NCI-H1930 (cell line): ENCODE measurements at places on chromosomes 12 and 14.

GRCh38 chr12:95625012-95625411 lies 73.7 kb upstream of the USP44 start:
- DNase-seq = no peak

GRCh38 chr12:94173660-94174265 lies 25.4 kb downstream of the PLXNC1 start:
- DNase-seq = no peak

DNA sequence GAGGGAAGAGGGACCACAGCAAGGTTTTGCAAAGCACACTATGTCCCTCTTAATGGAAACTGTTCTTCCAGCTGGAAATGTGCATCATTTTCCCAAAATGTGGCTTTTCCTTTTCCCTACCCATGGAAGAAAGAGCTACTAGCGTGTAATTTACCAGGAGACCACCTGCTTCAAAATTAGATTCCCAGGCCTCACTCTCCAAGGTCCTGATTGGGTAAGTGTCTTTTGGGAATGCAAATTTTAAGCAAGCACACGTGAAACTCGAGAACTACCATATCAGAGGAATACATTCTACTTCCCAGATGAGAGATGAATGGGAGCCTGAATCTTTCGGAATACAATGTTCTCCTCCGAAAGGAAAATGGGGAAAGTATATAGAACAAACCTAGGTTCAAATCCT lies 201.6 kb upstream of the NOS1 start:
- no peak for DNase-seq

DNA sequence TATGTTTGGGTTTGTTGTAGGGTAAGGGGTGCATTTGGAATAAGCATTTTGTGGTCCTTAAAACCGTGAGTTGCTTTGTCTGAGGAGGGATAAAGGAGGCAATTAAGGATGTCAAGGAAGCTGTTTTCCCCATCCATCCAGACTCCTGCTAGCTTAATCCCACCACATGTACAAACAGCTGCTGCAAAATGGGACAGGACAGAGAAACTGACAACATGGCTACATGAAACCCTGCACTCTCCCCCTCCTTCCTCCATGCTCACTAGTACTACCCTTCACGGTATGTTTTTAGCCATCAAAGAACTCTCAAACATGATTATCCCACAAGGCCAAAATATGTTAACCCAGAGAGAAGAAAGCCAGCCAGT lies 20.6 kb downstream of the ST8SIA1 start:
- DNase-seq = no peak

DNA sequence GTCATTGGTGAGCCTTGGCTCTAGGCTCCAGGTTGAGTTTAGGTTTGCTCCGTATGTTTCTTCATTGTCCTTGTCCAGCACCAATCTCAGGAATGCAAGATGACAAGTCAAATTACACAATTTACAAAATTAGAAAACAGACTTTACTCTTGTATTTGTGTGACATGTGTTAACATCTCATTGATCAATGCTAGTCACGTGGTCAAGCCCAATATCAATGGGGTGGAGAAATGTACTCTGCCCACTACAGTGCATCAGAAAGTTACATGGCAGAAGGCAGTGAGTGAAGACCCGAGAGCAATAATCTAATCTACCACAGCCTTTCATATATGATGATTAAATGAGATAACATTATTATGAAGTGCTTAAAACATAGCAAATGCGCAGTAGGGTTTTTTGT lies 94.8 kb downstream of the ETNK1 start:
- DNase-seq = no peak

GRCh38 chr12:26401874-26402273 lies 206.5 kb downstream of the SSPN start:
- DNase-seq = no peak

DNA sequence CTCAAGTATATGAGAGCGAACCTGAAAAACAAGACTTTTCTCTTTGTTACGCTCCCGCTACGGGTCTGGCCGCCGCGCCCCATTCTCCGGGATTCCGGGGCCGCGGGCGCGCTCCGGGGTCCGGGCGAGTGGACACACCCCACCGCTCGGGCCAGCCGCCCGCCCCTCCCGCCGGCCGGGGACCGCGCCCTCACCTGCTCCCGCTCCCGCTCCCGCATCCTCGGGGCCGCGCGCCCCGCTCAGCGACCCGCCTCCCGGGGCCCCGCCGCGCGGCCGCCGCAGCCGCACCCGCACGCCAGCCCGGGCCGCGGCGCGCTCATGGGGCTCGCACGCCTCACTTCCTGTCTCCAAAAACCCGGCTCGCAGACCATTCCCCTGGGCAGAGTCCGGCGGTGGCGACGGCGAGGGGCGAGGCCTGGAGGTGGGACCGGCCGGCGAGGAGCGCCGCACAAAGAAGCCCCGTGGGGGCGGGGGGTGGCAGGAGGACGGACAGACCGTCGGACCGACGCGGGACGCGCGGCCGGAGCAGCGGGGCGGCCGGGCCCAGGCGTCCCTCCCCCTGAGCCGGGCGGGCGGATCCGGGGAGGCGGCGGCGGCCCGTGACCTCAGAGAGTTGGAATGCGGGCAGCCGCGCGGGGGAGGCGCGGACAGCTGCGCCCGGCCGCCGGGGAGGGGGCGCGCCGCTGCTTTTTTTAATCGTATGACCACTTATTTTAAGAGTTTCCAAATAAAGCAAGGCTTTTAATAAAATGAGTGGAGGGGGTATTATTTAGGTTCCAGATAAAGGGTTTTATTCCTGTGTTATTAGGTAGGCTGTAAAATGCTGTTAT lies at the start of gene PTPN21:
PTPN21 (minus strand) TSS at position 551 of the 830 bp plus-strand sequence. CDS start 4,590 bp downstream, outside the sequence.
- DNase-seq = peak; percentile 15

GRCh38 chr14:85186082-85186481 lies 343.9 kb upstream of the FLRT2 start:
- DNase-seq = no peak

GRCh38 chr12:89244536-89244935 lies 107.8 kb downstream of the DUSP6 start:
- no peak for DNase-seq
